ENCODE measurements at places on chromosomes 5 and 9.

DNA sequence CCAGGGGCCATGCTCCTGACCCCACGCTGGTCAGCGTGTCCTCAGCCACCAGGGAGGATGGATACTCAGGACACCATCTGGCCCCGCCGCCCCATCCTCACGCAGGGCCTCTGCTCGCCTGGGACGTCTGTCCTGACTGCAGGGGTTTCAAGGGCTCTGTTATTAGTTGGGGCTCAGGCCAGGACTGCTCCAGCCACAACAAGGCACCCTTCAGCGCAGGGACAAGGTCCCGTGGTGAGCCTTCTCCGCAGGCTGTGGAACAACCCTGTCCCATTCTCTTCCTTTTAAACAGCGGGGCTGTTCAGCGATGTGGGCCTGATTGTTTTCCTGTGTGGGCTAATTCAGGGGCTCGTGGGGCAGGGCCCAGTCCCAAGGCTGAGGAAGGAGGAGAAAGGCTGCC is 61.6 kb downstream of the SEMA4D start:
- no peak for DNase-seq

DNA sequence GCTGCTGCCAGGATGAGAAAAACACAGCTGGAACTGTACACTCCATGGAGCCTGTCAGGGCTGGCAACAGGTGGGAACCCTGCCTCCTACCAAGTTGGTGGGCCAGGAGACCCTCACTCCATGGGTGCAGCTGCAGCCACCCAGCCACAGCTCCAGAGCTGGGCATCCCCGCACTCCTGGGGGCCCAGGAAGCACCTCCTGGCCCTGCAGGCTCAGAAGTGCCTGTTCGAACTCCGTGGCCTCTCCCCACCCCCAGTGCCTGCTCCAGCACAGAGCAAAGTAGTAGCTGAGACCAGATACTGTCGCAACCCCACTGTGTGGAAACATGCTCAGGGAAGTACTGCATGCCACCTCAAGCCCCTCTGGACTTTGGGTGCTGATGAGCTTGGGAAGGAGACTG is 564.0 kb upstream of the ACO1 start:
- no peak for DNase-seq

DNA sequence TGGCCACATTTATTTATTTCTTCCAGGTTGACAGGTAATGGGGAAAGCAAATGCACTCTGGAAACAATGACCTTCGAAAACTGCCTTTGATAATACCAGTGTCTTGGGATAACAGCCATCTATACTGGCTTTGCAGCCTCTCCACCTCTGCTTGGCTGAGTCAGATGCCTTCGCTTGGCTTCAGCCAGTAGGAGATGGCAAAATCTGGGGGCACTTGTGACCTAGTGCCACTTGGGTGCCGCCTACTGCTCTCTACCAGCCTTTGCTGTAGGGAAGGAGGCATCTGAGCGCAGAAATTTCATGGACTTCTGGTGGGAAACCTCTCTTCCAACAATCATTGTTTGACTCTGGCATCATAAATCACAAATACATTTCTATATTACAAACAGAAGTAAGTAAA is 21.8 kb downstream of the FYB1 start:
- no peak for DNase-seq

DNA sequence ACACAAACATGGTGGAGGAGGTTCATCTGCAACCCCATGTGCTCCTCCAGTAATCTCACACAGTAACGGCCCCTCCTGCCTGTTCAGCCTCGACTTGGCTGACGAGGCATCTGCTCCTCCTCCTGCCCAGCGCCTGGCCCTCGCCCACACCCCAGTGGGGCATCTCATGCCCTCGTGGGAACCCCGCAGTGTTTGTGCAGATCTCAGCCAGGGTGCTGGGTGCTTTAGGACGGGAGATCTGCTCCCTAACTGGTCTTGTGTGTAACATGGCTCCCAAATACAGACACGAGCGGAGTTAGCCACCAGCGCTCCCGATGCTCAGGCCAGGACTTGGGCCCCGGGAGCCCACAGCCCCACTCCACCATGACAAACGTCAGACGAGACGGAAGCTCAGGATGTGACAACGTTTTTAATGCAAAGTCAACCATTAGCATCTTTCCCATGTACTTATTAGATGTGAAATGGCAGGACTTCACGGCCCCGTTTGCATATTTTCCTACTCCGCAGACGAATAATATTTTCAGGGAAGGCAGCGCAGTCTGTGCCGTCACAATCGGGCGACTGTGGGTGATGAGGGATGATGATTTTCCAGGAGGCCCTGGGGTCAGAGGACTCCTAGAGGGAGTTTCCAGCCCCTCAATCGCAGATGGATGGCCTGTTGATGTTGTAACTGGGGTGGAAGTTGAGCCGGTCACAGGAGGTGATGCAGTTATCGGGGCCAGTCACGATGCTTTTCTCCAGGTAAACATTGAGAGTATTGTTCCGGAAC is 5.5 kb upstream of the MRPS2 start:
- DNase-seq = no peak

DNA sequence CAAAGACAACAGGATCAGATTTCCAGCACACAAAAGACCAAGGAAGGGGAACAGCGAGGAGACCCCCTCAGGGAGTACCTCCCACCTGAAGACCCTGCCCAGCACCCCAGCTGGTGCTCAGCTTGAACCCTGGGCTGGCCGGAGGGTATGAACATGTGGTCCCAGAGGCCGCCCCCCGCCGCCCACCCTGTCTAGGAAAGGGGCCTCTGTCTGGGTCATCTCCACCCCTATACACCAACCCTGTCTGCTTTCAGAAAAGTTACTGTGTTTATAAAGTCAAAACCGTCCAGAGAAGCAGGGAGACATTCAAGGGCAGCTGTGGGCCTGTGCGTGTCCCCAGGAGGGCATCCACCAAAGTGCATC is 72.2 kb downstream of the ADAMTS2 start:
- no peak for DNase-seq

DNA sequence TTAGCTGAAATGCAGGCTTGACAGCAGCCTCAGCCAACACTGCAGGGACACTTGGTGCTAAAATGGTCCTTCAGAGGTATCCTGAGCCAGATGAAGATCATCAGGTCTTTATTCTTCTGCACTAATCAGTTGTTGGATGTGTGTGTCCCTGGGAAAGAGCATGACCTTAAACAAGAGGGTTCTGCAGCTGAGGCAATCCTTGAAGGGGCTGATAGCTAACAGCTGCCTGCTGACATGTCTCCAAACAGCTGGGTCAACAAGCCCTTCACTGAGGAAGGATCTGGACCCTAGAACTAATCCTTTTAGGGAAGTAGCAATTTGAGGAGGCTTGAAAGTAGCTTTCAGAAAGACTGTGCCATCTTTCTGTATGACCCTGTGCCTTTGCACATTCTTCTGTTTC is 376.3 kb upstream of the ACTBL2 start:
- DNase-seq = no peak

- no peak for DNase-seq
Measured at GRCh38 chr5:78659114-78659513, 10.5 kb upstream of the LHFPL2 start.

- DNase-seq = no peak
Measured at GRCh38 chr9:118263949-118264348, 559.7 kb downstream of the TLR4 start.

- peak; percentile 2 for DNase-seq
Measured at GRCh38 chr9:136774416-136775045, 10.2 kb upstream of the LCN15 start.

GRCh38 chr5:106957336-106957735 is 713.4 kb downstream of the EFNA5 start:
- no peak for DNase-seq

DNA sequence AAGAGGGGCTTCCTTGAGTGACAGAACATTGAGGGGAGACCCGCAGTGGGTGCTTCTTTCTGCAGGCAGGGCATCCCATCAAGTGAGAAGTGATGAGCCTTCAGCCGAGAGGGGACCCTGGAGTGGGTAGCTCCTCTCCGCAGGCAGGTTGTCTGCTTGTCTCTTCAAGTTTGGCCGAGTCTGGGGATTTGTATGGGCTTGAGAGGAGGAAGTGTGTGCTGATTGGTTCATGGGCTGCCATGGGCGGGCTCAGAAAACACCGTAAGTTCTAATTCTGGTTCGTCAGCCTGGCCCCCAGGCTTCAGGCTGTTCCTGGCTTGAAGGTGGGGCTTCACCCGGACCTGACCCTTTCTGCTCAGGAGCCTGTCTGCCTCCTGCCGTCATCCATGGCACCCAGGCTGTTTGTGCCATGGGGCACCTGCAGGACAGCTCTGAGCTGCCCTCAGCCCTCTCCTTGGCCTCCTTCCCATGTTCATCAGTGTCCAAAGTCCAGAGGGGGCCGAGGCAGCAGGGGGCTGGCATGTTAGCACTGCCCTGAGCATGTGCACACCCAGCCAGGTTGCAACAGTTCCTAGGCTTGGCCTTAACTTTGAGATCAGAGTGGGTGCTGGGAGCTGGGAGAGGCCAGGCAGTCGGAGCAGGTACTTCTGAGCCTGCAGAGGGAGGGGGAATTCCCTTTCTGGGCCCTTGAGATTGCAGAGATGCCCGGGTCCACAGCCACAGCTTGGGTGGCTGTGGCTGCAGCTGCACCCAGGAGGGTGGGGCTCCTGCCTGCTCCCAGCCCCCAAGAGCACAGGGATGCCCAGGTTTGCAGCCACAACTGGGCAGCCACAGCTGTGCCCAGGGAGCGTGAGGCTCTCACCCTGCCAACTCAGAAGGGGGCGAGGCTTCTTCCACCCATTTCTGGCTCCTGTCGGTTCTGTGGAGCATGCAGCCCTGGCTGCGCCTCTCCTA is 13.5 kb upstream of the DHFR start:
- no peak for DNase-seq

DNA sequence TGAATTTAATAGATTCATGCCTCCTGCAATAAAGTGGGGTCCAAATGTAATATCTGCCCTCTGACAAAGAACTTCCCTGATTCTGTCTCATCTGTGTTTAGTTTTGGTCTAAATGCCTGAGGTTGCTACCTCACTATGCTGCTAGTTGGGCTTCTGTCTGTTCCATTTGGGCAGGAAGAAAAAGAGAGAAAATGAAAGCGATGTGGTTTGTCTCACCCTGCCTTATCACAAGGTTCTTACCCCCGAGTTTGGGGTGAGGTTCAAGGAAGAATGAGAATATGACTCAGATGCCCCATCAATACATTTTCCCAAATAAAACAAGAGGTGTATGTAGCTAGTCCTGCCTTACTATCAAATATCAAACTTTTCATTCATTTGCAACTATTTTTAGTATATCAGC is 132.1 kb upstream of the MTAP start:
- DNase-seq = no peak
